Stimulated activated CD4-positive, alpha-beta T cell treated with anti-CD3 and anti-CD28 coated beads, TNF-alpha, amount 100 ng/mL, for 1 hour (primary cell): ENCODE measurements at places on chromosomes 3 and 15.

- no peak for DNase-seq
Observed at GRCh38 chr15:39854161-39854560, 65.9 kb downstream of the GPR176 start.

DNA sequence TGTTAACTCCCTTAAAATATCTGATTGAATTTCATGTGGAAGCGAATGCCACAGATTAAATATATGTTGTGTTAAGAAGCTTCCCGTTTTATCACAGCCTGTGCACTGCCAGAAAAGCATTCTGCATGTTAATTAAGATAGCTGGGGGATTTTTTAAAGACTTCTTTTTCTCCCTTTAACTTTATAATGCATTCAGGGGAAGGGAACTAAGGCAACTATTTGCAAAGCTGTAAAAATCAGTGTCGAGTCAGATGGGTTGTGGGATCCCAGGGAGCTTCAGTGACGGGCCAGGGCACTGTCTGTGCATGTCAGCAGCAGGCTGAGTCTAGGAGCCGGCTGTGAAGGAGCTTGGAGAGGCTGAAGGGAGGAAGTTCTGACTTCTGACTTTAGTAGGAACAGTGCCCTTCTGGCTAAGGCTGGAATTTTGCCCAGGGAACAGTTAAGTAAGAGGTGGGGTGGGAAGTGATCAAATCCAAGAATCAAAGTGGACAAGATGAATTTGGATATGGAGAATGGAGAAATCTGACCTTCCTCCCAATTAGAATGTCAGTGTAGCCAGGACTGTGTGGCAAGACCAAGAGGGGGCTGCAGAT lies 77.7 kb downstream of the ABHD5 start:
- no peak for DNase-seq

DNA sequence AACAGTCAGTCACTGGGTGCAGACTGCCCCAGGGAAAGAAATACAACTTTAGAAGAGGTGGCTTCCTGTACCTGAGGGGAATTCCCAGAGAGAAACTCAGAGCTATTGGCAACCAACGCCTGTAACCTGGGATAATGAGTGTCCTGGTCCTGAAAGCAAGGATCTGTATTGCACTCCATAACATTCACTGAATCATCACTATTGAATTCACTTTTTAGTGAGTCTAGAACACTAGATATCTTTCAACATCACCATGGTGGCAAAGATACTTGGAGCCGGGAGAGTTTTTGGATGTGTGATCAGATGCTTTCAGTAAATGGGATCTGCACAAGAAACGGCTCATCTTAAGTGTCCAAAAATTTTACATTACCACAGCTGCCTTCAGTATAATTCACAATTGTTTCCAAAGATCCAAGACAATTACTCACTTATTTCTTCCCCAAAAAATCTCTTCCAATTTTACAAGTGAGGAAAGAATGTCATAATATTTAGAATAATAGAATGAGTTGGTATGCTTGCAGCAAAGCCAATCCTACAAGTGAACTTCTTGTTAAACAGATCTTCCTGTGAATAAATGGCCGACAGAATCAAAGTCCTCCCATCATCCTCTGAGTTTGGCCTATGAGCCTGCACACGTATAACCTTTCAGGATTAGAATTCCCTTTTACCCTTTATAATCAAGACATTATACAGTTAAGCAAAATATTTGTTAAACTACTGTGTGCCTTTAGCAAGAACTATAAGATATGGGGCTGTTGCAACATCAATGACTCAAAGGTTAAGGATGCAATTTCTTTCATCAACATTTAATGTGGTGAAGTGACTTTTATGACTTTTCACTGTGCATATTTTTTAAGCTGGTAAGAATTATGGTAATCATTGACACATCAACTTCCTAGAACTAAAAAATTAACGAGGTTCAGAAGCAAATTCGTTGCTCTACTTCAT lies 243.3 kb upstream of the COL8A1 start:
- DNase-seq = no peak

GRCh38 chr15:39269821-39270220 lies 311.1 kb upstream of the THBS1 start:
- DNase-seq = no peak

- no peak for DNase-seq
Observed at GRCh38 chr3:4290272-4290893, 12.8 kb upstream of the SETMAR start.

GRCh38 chr3:46122091-46122490 lies 86.0 kb downstream of the CCR1 start:
- DNase-seq = no peak

DNA sequence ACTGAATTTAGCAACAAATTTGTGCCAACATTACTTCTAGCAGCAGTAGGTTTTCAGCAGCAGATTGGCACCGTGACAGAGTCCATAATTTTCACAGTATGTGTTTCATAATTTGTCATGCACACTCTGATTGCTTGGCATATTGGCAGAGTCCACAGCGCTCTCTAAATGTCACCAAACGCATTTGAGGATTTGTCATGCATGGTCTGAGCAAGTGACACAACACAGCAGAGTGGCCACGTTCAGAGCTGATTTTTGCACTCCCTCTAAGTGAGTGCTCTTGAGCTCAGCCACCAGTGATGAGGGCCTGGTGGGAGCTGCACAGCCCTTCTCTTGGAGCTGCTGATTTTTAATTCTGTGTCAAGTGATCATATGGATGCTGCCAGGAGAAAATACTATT lies 1270.8 kb downstream of the ROBO1 start:
- DNase-seq = no peak

GRCh38 chr3:42501321-42501680 lies 1.1 kb upstream of the VIPR1 start:
- no peak for DNase-seq

DNA sequence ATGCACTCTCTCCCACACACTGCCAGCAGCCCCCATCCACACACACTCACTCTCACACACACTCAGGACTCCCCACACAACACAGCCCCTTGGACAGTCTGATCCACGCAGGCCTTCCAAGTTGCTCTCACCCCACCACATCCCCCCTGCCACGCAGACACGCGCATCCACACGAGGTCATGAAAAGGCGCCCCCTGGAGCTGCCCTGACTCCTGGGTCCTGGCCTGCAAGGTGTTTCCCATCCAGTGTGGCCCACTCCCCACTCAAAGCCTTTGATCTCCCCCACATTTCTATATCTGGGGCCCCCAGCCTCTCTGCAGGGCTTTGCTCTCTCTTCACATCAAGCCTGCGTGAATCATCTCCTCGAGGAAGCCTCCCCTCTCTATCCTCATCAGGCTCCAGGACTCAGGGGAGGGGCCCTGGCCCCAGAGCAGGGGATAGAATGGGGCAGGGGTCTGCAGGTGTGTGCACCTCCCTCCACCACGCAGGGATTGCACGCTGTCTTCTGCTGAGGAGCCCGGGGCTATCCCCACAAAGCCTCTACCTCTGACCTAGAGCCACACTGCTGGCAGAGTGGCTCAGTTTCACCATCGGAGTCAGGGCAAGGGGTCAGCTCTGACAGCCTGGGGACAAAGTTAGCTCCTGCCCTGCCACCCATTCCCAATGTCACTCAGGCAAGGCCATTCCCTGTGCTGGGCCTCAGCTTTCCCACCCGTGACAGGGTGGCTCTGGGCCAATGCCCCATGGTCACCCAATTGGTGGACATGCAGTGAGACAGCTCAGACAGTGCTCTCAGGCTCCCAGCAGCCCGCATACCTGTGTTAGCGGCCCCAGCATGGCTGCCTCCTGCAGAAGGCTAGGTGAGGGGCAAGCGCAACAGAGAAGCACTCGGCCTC lies 6.4 kb downstream of the MYL3 start:
- DNase-seq = no peak

- DNase-seq = no peak
Observed at GRCh38 chr15:85751291-85752123, 43.2 kb downstream of the KLHL25 start.

GRCh38 chr3:32422943-32423342 lies 31.3 kb downstream of the CMTM7 start:
- no peak for DNase-seq

DNA sequence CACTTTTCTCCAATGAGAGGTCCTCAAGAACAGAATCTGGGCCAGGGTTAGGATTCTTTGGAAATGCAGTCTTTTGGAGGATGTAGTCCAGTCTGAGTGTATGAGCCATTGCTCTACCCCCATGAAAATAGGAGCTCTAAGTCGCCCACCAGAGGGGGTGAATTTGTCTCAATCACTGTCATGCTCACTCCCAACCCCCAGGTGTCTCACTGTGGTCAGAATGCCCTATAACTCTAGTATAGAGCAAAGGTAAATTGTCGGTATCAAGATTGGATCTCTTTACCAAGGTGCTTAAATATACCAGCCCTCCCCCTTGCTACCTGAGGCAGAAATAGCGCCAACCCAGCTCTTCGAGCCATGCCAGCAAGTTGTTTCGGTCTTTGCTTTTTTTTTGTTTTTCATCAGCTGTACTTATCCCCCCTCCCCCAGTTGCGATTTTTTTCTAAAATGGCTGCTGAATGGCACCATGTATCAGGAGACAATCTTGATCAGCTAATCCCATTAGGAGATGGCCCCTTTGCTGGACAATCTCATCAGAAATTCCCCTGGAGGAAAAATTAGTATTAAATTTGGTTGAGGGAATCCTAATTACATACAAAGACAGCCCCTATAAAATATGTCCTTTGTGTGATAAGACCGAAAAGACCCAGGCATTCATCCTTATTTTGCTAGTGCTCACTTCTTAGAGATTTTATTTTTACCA lies 130.7 kb downstream of the EBLN2 start:
- DNase-seq = no peak

DNA sequence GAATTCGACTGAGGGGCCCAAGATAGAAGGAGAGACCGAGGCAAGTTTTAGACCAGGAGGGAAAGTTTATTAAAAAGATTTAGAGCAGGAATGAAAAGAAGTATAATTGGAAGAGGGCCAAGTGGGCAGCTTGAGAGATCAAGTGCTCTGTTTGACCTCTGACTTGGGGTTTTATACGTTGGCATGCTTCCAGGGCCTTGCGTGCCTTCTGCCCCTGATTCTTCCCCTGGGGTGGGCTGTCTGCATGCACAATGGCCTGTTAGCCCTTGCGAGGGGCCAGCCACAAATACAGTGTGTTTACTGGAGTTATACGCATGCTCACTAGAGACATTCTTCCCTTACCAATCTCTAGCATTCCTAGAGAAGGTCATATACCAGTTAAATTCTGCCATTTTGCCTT lies 70.7 kb upstream of the LARS2 start:
- DNase-seq = no peak

GRCh38 chr3:10017636-10018292 lies 8.5 kb upstream of the FANCD2 start:
- DNase-seq = no peak

GRCh38 chr3:156445117-156446090 lies 109.5 kb downstream of the SSR3 start:
- no peak for DNase-seq

- no peak for DNase-seq
Observed at GRCh38 chr3:43012174-43012573, 33.1 kb downstream of the GASK1A start.

DNA sequence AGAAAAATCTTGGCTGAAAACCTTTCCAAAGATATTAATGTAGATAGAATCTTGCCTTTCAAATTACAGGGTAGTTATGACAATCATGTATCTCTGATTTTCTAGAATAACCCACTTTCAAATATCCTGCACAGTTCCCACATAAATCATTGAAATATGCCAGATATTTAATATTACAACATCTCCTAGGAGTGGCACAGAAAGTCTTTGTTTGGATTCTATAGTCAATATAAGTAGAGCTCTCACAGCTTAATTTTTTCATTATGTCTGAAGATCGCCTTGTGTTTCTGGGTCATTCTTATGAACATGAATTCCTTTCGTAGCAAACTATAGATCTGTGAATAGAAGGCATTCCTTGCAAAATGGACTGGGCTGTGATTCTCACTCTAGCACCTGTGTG lies 5.0 kb downstream of the RARB start:
- DNase-seq = no peak

GRCh38 chr3:12838179-12838965 lies 3.0 kb downstream of the RPL32 start:
- no peak for DNase-seq

GRCh38 chr3:107421881-107422280 lies 44.6 kb downstream of the CCDC54 start:
- no peak for DNase-seq

DNA sequence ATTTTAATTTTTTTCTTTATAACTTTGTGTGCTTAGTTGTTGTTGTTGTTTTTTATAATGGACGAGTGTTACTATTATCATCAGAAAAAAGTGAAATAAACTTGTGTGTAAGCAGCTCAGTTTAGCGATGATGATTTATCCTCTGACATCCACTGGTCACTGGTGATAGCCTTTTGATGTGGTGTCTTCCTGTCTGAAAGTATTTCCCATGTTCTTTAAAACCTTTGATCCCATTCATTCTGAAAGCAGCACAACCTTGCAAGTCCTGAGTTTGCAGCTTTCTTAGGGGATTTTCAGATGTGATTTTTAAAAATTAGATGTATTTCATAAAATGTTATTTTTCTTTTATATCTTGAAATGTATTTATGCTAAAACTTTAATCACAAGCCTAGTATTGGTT lies 85.9 kb upstream of the ZPLD1 start:
- no peak for DNase-seq

- DNase-seq = no peak
Observed at GRCh38 chr3:130316169-130316568, 29.3 kb upstream of the COL6A5 start.

DNA sequence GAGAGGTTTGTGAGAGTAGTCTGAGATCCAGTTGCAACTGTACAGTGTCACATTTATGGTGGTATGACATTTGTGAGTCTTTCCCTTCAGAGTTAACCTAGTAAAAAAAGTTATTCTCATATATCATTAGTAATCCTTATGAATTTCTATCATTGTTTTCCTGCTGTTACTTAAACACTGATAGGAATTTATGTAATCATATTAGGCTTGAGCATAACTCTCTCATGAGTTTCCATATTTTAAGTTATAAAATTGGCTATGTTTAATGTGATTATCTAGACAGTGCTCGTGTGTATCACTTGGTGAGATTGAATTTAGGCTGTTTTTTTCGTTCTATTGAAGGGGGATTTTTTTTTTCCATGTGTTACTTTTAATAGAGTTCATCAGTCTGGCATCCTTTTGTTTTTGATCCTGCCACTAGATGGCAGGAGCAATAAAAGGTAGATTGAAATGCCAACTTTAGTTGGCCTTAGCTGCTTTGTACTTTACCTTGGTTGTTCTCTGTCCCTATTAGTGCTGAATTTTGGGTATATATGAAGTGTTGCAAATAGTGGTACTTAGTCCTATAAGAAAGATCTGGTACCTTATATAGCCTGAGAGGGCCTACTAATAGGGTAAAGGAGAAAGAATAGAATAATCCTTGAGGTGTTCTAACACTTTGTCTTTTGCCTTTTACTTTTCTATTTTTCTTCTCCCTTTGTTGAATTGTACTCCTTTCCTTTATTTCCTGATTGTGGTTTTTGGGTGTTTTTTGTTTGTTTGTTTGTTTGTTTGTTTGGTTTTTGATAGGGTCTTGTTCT lies 17.9 kb downstream of the STT3B start:
- DNase-seq = no peak

GRCh38 chr3:123618076-123618708 lies 33.3 kb upstream of the HACD2 start:
- DNase-seq = no peak
